ENCODE measurements at places on chromosomes 3 and 15. TPM values are rescaled to one million over a fixed set of nuclear protein-coding genes. Genes with fewer than 3 reads are reported as not detected.

Gene CYP1A2
- total RNA-seq, result not detected

- no peaks in the 10 kb centered on the region for H3K4me1 ChIP-seq
- no peak overlapping the region for H3K4me3 ChIP-seq
- H3K27me3 ChIP-seq, result no peaks in the 10 kb centered on the region
- no peak for DNase-seq
- no peak overlapping the region for H3K27ac ChIP-seq
- H3K36me3 ChIP-seq, result no peaks in the 10 kb centered on the region
Observed at GRCh38 chr3:85258326-85258725, 299.5 kb downstream of the CADM2 start.

DNA sequence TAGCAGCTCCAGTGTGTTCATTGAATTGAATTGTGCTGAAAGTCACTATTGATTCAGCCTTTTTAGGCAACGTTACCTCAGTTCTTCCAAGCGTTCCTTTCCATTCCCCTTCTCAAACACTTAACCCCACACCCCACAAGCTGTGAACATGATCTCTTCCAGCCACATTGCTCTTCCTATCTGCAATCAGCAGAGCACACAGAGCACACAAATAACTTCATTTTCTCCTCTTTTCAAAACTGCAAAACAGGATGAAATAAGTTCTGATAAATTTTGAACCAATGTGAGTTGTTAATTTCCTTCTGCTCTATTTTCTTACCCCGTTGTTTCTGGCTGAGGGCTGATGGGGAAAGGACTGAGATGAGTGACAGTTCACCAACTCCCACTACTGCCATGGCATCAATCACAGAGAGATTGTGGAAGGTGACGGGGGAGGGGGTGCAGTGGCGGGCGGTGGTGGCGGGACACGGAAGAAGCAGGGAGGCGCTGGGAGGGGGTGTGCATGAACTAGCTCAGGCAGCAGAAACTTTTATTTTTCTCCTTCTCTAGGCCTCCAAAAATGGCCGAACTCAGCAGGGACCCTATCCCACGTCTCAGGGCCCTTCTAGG lies 147.2 kb downstream of the SSR3 start:
- no peaks in the 10 kb centered on the region for H3K27me3 ChIP-seq
- no peak for DNase-seq
- H3K36me3 ChIP-seq, result no peaks in the 10 kb centered on the region
- no peaks in the 10 kb centered on the region for H3K4me1 ChIP-seq

Gene KAT2B
- total RNA-seq, result 34.7 TPM

- H3K4me1 ChIP-seq, result no peaks in the 10 kb centered on the region
- no peak overlapping the region for H3K4me3 ChIP-seq
- no peak overlapping the region for H3K27ac ChIP-seq
- DNase-seq, result no peak
Observed at GRCh38 chr3:66502981-66503380, 2.2 kb upstream of the LRIG1 start.

DNA sequence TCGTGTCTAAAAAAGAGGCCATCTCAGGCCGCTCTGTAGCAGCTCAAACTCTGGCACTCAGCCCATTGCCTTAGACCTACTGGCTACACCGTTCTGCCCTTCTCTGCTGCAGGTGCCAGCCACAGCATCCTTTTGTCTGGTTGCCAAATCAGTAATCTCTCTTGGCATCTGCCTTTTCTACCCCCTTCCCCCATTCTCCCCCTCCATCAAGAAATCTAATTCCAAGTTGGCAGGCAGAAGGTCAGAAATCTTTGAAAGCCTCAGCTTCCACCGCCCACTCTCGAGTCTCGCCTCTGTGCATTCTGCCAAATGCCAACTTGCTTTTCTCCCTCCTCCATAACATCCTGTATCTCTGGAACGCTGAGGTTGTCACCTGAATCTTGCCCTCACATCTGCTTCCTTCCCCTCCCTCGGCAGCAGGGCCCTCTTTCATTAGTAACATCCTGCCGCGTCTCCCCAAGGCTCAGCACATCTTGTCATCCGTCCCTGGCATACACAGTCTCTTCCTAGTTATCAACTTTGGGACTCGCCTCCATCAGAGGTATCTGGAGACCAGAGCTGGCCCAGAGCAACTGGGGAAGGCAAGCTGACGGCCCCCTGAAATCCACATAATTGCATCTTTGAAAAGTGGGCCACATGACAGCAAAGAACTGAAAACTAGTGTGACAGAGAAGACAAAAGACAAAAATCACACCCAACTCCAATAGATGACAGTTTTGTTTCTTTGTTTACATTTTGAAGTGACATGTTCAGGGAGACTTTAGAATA lies 312.0 kb upstream of the CCDC54 start:
- no peak for DNase-seq
- no peaks in the 10 kb centered on the region for H3K36me3 ChIP-seq
- no peak overlapping the region for H3K27ac ChIP-seq
- no peak overlapping the region for H3K4me3 ChIP-seq
- no peaks in the 10 kb centered on the region for H3K27me3 ChIP-seq
- H3K4me1 ChIP-seq, result no peaks in the 10 kb centered on the region

Gene ERICH6
- 0.48 TPM for total RNA-seq

DNA sequence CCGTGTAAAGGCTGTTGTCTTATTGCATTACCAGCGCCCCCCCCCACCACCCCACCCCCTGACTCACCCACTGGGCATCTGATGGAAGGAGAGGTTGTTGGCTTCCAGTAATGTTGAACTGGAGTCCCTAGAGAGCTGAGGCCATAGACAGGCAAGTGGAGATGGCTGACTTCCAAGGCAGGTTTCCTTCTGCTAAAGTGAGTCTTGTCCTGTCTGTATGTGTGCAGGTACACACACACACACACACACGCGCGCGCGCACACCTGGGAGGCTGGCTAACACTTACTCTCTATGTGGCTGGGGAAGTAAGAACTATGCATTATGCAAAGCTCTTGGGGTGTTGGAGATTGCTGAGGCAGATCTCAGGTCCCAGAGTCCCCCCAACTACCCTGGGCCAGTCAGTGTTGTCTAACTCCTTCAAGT lies 1.6 kb upstream of the KY start:
- no peak for DNase-seq
- peaks cover 6% of the 10 kb centered on the region for H3K4me1 ChIP-seq
- no peak overlapping the region for H3K27ac ChIP-seq
- no peaks in the 10 kb centered on the region for H3K36me3 ChIP-seq
- no peaks in the 10 kb centered on the region for H3K27me3 ChIP-seq
- no peak overlapping the region for H3K4me3 ChIP-seq

GRCh38 chr3:149688122-149688757 lies 30.4 kb upstream of the WWTR1 start:
- H3K27ac ChIP-seq, result no peak overlapping the region
- no peak for DNase-seq
- no peak overlapping the region for H3K4me3 ChIP-seq
- H3K27me3 ChIP-seq, result no peaks in the 10 kb centered on the region
- no peaks in the 10 kb centered on the region for H3K4me1 ChIP-seq
- no peaks in the 10 kb centered on the region for H3K36me3 ChIP-seq

GRCh38 chr3:127545216-127545615 lies 45.3 kb downstream of the TPRA1 start:
- no peak for DNase-seq
- no peaks in the 10 kb centered on the region for H3K4me1 ChIP-seq
- H3K4me3 ChIP-seq, result no peak overlapping the region
- H3K27ac ChIP-seq, result no peak overlapping the region

DNA sequence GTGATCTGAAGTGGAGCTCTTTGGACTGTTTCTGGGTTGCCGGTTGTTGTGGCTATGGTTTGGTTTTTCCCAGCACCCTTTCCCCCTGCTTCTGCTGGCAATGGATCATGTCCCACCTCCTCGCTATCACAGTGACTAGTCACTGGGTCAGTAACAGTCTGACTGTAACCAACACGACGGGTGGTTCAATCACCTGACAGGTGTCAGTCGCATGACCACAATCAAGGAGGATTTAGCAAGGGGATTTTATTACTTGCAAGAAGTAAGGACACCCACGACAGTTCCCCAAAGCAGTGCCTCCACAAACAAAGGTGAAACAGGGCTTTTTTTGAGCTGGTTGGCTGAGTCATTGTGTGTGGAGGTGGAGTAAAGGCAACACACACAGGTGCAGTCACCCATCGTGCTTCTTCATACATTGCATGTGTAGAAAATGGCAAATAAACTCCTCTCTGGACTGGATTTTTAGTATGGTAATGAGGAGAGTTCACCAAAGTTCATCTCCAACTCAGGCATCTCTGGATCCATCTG lies 58.8 kb upstream of the FAM3D start:
- H3K27me3 ChIP-seq, result no peaks in the 10 kb centered on the region
- H3K36me3 ChIP-seq, result no peaks in the 10 kb centered on the region
- no peak for DNase-seq
- no peaks in the 10 kb centered on the region for H3K4me1 ChIP-seq

- H3K27ac ChIP-seq, result no peak overlapping the region
- H3K4me3 ChIP-seq, result no peak overlapping the region
- no peaks in the 10 kb centered on the region for H3K27me3 ChIP-seq
- no peak for DNase-seq
- no peaks in the 10 kb centered on the region for H3K4me1 ChIP-seq
Observed at GRCh38 chr15:39161096-39161495, 419.8 kb upstream of the THBS1 start.

GRCh38 chr3:20246662-20247061 lies 60.7 kb upstream of the SGO1 start:
- H3K36me3 ChIP-seq, result no peaks in the 10 kb centered on the region
- no peak for DNase-seq
- no peak overlapping the region for H3K4me3 ChIP-seq
- no peak overlapping the region for H3K27ac ChIP-seq
- no peaks in the 10 kb centered on the region for H3K4me1 ChIP-seq

Gene CHRM5
- not detected for total RNA-seq

DNA sequence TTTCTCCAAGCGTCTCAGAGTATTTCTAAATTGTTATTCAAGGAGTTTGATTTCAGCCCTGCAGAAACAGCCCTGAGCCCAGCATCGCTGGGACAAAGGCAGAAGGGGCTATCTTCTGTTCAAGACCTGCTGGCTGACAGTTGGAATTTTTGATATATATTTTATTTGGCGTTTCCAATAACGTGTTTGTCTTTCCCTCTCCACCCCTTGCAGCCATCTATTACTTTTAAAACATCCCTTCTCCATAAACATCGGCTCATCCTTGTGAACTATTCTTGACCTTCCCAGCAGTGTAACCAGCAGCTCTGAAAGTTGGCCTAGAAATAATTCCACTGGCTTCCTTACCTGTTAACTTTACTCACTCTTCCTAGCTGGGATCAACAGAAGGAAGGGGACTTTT lies 5.5 kb upstream of the MEIS2 start:
- H3K4me3 ChIP-seq, result no peak overlapping the region
- no peaks in the 10 kb centered on the region for H3K4me1 ChIP-seq
- H3K27me3 ChIP-seq, result no peaks in the 10 kb centered on the region
- H3K36me3 ChIP-seq, result no peaks in the 10 kb centered on the region

DNA sequence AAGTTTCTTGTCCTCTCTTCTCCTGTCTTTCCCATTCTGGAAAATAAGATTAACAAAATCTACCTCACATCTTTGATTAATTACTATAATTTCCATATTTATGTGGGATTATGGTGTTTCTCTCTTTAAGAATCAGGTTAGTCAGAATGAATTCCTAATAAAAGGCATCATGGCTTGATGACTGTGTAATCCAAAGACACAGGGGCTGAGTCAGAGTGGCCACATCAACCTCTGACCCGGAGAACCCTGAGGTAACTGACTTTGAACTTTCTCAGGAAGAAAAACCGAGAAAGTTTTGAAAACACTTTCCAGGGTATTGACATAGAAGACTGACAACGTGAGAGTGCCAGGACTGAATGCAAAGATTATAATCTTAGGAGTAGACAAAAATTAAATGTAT lies 170.3 kb upstream of the MCTP2 start:
- H3K27me3 ChIP-seq, result no peaks in the 10 kb centered on the region
- no peak for DNase-seq
- no peak overlapping the region for H3K27ac ChIP-seq
- H3K36me3 ChIP-seq, result no peaks in the 10 kb centered on the region
- H3K4me1 ChIP-seq, result no peaks in the 10 kb centered on the region

Gene PTX3
- 94.1 TPM for total RNA-seq

Gene SH3BP5
- total RNA-seq, result 83.2 TPM
